ENCODE measurements at places on chromosomes 16 and 17. TPM values are rescaled to one million over a fixed set of nuclear protein-coding genes. Genes with fewer than 3 reads are reported as not detected.

Gene IRX6
- polyA plus RNA-seq, result 4.6 TPM

Gene CCL18
- not detected for polyA plus RNA-seq

- DNase-seq, result no peak
Observed at GRCh38 chr16:54846766-54847165, 83.9 kb upstream of the IRX5 start.

- no peak for DNase-seq
Observed at GRCh38 chr16:12395268-12395667, 408.4 kb downstream of the CPPED1 start.

GRCh38 chr17:54968988-54969332, 395 bp downstream of the STXBP4 start:
- DNase-seq, result no peak

Measured in right renal cortex interstitium (tissue), 3 donors.